Thymus (tissue), 14 donors: ENCODE measurements at places on chromosomes 6 and 20. TPM values are rescaled to one million over a fixed set of nuclear protein-coding genes. Genes with fewer than 3 reads are reported as not detected.

DNA sequence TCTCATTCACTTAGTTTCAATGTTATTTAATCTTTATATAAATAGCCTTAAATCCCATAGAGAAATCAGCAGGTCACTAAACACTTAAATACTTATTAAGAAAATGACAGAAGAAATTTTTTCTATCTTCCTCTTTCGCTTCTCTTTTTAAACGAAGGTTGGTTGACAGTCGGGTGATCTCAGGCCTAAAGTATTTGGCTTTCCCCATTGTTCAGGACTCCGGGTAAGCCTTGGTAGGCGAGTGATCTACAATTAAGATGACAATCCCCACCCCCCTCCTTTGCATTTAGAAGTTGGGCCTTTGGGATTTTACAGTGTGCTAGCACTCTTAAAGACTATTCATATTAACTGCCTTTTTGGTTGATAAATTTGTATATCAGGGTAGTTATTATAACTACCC is 19.7 kb upstream of the UTRN start:
- H3K27me3 ChIP-seq = no peaks in the 10 kb centered on the region
- H3K27ac ChIP-seq = no peak overlapping the region
- no peaks in the 10 kb centered on the region for H3K36me3 ChIP-seq
- no peak overlapping the region for H3K4me3 ChIP-seq
- no peaks in the 10 kb centered on the region for H3K4me1 ChIP-seq

DNA sequence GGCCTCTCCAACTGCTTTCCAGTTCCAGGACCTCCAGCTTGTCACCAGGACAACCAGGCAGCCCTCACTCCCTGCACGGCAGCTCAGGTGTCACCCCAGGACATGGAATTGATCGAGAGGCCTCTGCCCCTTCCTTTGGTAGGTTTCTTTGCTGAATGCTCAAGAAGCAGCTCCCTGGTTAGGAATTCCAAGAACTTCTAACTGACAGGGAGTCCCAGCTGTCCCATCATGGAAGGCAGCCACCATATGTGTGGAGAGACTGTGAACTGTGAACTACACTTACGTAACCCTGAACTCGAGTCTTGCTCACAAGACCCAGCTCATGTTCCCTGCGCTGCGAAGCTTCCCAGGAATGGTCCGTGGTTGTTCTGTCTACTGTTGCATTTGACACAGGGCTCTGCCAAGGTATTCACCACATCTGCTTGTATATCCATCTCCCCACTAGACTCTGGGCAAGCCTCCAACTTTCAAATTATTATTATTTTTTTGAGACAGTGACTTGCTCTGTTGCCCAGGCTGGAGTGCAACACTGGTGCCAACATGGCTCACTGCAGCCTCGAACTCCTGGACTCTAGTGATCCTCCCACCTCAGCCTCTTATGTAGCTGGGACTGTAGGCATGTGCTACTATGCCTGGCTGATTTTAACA is 35.7 kb downstream of the MGME1 start:
- no peak overlapping the region for H3K4me3 ChIP-seq
- no peaks in the 10 kb centered on the region for H3K36me3 ChIP-seq
- H3K27me3 ChIP-seq = no peaks in the 10 kb centered on the region
- H3K27ac ChIP-seq = no peak overlapping the region
- no peaks in the 10 kb centered on the region for H3K4me1 ChIP-seq
- DNase-seq = no peak

MEP1A gene
- total RNA-seq = 0.14 TPM

DNA sequence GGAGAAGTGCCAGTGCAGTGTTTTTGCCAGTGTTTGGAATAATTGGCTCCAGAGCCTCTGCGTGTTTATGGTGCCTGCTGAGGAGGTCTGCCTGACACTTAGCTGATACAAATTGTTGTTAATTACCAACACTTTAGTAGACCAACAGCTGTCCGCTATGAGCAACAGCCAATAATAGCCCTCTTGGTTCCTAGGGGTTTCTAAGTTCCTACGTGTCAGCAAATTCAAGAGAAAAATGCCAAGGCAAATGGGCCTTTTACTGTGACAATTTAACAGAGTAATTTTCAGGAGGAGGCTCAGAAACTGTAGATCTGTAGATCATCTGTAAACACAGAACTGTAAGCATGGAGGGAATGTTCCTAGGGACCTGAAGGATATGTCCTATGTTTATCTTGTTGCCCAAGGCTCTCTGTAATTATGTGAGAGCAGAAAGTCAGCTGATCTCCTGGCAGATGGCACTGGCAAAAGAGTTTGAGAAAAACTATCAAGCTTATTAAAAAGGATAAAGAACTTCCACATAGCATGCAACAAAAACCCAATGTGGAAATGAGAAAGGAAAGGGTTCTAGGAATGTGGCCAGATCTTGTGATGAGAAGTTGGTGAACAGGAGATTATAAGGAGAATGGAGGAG is 157.7 kb downstream of the GJA1 start:
- DNase-seq = no peak
- H3K4me1 ChIP-seq = no peaks in the 10 kb centered on the region
- H3K4me3 ChIP-seq = no peak overlapping the region
- no peaks in the 10 kb centered on the region for H3K27me3 ChIP-seq
- no peaks in the 10 kb centered on the region for H3K36me3 ChIP-seq

DNA sequence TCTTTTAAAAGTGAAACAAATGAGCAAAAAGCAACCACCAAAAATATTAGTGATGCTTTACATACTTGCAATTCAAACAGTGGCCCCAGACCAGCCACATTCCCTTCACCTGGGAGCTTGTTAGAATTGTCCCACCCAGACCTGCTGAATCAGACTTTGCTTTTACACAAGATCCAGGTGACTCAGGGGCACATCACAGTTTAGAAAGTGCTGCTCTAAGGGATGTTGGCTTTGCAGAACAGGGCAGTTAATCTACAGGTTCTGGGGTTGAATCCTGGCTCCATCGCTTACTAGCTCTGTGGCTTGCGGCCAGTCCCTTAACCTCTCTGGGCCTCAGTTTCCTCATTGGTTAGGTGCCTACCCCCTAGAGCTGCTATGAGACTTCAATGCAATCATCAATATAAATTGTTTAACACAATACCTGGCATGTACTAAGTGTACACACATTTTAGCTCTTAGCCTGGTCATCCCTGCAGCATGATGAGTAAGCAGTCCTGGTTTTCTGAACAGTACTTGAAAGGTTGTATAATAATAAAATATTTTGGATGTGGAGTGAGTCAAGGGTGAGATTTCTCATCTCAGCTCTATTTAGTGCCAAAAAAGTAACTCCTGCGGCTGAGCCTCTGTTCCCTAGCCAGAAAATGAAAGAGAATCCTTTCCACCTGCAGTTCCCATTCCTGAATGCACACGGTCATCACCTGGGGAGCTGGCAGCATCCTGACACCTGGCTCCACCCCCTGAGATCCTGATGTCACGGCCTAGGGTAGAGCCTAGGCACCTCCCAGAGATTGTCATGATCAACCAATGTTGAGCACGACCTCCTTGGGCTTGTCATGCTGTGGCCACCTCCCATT is 162.7 kb downstream of the ANKRD60 start:
- H3K27me3 ChIP-seq = no peaks in the 10 kb centered on the region
- no peak for DNase-seq
- no peak overlapping the region for H3K27ac ChIP-seq
- H3K4me3 ChIP-seq = no peak overlapping the region
- H3K36me3 ChIP-seq = no peaks in the 10 kb centered on the region

DNA sequence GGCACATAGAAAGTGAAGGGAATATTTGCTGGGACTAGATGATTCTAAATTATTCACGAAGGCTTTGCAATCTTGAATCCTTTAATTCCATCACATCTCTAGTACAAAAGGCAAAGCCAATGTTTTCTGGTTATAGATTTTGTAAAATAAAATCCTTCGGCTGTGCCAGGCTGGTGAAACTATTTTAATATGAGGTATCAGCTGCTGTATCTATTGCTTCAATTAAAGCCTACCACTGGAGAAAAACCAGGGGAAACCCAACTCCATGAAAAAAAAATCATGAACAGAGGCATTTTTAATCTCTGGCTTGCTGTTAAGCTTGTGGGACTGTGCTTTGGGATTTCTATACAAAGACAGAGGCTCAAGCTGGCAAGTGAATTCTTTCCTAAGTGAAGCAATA is 271.8 kb downstream of the QKI start:
- no peaks in the 10 kb centered on the region for H3K36me3 ChIP-seq
- no peak overlapping the region for H3K27ac ChIP-seq
- H3K4me1 ChIP-seq = no peaks in the 10 kb centered on the region
- no peak for DNase-seq
- H3K27me3 ChIP-seq = no peaks in the 10 kb centered on the region

DNA sequence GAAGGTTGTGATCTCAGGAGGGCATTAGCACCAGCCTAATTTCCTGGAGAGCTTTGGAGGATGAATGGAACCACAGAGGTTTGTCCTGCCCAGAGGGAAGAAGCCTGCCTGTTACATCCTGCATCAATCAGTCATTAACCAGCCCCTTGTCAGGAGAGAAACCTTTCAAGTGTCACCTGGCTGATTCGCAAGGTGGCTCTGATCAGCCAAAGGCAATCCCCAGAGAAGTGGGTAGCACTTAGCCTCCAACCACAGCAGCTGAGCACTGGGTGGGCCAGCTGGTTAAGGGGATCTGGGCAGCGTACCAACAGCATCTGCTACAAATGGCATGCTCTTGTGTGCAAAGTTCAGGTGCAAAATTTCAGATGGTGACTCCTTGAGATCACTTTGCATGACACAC is 26.9 kb downstream of the ANKEF1 start:
- DNase-seq = no peak
- H3K36me3 ChIP-seq = no peaks in the 10 kb centered on the region
- no peak overlapping the region for H3K4me3 ChIP-seq

COL21A1 gene
- 5.7 TPM for total RNA-seq

GRCh38 chr20:46898423-46898822 is 3.8 kb downstream of the EYA2 start:
- H3K4me1 ChIP-seq = no peaks in the 10 kb centered on the region
- no peak overlapping the region for H3K4me3 ChIP-seq
- H3K27me3 ChIP-seq = peaks cover 35% of the 10 kb centered on the region
- H3K27ac ChIP-seq = no peak overlapping the region

LRRC73 gene
- total RNA-seq = 0.09 TPM

PTPRK gene
- total RNA-seq = 26.8 TPM

ECT2L gene
- total RNA-seq = 0.09 TPM

- peaks cover 8% of the 10 kb centered on the region for H3K4me1 ChIP-seq
- H3K36me3 ChIP-seq = no peaks in the 10 kb centered on the region
- peaks cover 14% of the 10 kb centered on the region for H3K27me3 ChIP-seq
- peak within 1 kb of the TSS; percentile 62 for H3K4me3 ChIP-seq
- peak within 1 kb of the TSS; percentile 69 for H3K27ac ChIP-seq
Measured at GRCh38 chr6:154510144-154510905, at the start of gene CNKSR3. Gene CNKSR3, minus strand, starts transcription at chr6:154510685. Its CDS starts 571 bp downstream, at chr6:154510114.

GRCh38 chr6:158923805-158924498 is 76.0 kb downstream of the RSPH3 start:
- no peaks in the 10 kb centered on the region for H3K4me1 ChIP-seq
- no peaks in the 10 kb centered on the region for H3K27me3 ChIP-seq
- H3K27ac ChIP-seq = no peak overlapping the region
- DNase-seq = no peak
- H3K36me3 ChIP-seq = no peaks in the 10 kb centered on the region

DNA sequence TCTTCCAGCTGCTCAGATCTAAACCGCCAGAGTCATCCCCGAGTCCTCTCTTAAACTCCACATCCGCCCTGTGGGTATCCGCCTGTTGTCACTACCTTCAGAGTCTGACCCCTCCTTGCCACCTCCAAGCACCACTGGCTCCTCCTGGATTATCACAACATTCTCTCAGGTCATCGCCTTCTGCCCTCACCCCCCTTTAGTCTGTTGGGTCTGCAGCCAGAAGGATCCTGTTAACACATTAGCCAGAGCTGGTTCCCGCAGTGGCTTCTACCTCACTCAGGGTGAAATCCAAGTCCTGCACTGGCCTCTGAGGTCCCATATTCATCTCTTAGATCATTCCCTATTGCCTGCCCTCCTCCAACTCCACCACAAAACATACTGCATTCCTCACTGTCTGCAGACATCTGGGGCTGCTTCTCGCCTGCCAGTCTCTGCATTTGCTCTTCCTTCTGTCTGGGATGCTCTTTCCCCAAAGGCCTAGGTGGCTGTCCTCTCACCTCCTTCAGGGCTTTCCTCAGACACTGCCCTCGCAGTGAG is 34.1 kb downstream of the TNXB start:
- no peaks in the 10 kb centered on the region for H3K36me3 ChIP-seq
- no peak overlapping the region for H3K27ac ChIP-seq
- H3K4me1 ChIP-seq = no peaks in the 10 kb centered on the region
- no peak for DNase-seq
- no peak overlapping the region for H3K4me3 ChIP-seq
